Activated T-cell treated with anti-CD3 and anti-CD28 coated beads for 4 hours (primary cell): ENCODE measurements at places on chromosomes 11 and 22.
A peak's percentile ranks its signal among the peaks of the same experiment; 100 is the strongest.

GRCh38 chr22:37607010-37607934, 1.4 kb upstream of the GGA1 start:
- peak; percentile 90 for DNase-seq

DNA sequence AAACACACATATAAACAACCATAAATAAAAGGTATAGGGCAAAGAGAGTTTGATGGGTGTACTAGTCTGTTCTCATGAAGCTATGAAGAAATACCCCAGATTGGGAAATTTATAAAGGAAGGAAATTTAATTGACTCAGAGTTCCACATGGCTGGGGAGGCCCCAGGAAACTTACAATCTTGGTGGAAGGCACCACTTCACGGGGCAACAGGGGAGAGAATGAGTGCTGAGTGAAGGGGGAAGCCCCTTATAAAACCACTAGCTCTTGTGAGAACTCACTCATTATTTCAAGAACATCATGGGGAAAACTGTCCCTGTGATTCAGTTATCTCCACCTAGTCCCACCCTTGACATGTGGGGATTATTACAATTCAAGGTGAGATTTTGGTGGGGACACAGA, 385.9 kb upstream of the ANO5 start:
- no peak for DNase-seq

GRCh38 chr11:35182317-35182939, 43.5 kb downstream of the CD44 start:
- DNase-seq: no peak

DNA sequence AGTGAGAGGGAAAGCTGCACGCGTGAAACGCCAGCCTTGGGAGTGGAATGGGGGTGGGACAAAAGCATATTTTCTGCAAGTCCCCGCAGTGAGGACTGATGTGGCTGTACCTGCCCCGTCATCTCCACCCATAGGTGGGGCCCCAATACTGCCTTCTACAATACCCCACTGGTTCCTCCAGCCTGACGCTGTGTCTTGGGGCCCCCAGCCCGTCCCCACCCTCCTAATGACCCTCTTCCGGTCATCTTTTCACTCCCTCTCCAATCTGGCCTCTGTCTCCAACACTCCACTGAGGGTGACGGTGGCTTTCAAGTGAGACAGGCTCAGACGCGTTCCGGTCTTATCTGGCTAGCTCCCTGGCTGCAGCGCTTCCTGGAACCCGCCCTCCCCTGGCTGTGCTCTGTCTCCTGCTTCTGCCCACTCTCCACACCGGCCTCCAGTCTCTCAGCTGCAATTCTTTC, 104.2 kb downstream of the MICAL3 start:
- no peak for DNase-seq

GRCh38 chr11:126452241-126453101, 97.0 kb downstream of the ST3GAL4 start:
- DNase-seq: no peak

DNA sequence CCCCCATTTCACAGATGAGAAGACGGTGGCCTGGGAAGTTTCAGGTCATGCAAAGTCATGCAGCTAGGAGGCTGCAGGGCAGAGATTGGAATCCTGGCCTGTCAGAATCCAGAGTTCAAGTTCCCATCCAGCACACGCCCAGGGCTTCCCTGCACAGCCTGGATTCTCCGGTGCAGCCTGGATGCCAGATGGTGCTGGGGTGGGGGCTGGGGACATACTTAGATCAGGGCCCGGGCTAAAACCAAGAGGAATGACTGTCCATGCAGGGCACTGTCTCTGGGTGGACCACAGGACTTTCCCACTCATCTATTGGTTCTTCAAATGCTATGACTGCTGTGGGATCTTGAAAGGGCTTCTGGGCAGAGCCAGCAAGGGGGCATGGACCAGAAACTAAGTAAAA, 24.6 kb downstream of the LMO1 start:
- no peak for DNase-seq

DNA sequence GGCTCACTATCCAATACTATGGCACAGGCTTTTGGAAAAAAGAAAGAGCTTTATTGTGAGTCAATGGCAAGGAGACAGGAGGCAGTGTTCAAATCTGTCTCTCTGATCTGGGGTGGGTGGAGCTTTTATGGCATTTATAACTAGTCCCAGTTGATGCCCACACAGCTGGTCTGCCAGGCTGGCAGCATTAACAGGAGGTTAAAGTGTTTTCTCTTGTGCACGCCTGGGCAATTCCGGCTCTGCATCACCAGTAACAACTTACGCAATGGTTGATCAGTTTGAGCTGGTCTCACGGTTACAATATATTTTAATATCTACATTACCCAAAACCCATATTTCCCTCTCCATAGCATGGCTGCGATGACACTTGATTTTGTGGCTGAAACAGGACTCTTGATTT, 15.1 kb upstream of the SMIM38 start:
- DNase-seq: no peak

DNA sequence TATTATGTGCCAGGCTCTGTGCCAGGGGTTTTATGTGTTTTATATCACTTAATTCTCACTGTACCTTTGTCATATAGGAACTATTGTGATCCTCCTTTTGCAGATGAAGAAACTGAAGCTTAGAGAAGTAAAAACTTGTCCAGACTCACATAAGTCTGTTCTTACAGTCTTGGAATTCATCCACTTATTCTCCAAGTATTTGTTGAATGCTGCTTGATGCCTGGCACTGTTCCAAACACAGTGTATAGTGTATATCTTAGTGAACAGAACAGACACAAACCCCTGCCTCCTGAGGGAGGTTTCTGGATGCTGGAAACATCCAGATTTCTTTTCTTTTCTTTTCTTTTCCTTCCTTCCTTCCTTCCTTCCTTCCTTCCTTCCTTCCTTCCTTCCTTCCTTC, 29.0 kb upstream of the FGF3 start:
- DNase-seq: no peak
